NCI-H1930 (cell line): ENCODE measurements at places on chromosomes 3 and 15.

GRCh38 chr3:5231487-5231886 lies 44.0 kb downstream of the EDEM1 start:
- DNase-seq, result no peak

DNA sequence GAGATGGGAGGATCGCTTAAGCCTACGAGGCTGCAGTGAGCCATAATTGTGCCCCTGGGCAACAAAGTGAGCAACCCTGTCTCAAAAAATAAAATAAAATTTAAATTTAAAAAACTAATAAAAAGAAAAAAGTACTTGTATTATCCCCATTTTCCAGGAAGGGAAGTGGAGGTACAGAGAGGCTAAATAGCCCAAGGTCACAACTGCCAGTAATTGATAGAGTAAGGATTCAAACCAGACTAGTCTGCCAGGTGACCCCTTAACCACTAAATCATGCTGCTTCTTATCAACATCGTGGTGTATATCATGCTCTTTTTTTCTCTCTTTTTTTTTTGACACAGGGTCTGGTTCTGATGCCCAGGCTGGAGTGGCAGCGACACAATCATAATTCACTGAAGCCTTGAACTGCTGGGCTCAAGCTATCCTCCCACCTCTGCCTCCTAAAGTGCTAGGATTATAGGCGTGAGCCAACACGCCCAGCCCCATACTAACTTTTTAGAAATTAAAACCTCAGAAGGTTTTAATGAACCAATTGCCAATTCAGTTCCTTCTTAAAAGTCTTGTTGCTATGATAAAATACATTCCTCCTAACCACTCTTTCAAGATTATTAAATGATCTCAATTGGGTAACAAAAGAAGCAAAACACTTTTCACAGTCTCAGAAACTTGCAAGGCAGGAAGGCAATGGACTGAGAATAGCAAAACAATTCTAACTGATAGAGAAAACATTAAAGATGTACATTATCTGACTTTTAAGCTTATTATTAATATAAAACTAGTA lies 30.5 kb downstream of the HERC1 start:
- no peak for DNase-seq

DNA sequence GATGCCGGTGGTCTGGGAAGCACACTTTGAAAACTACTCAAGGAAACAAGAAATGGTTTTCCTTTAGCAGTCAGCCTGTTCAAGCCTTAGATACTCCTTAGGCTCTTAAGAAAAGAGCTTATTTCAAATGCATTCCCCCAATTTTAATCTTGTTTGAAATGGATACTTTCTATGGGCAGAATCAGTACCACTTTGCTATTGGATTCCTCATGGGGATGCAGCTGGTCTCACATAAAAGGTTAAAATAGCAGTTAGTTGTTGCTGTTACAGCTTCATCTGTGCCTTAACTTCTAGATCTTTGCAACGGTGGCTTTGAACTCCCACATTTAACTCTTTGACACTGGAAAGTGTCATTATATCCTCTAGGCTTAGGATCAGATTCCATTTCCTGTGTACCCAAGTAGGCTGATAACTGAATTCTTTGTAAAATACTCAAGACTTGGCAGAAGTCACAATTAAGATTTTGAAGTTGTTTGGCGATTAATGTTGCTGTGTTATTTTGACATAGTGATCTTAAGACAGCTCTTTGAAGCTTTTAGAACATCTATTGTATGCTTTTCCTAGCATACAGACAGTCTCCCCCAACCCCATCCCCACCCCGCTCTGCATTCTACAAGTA lies 2.2 kb downstream of the THBS1 start:
- DNase-seq, result no peak

GRCh38 chr3:14345496-14346150 lies 56.8 kb upstream of the SLC6A6 start:
- DNase-seq, result no peak

GRCh38 chr3:153572165-153572564 lies 410.1 kb downstream of the RAP2B start:
- no peak for DNase-seq

DNA sequence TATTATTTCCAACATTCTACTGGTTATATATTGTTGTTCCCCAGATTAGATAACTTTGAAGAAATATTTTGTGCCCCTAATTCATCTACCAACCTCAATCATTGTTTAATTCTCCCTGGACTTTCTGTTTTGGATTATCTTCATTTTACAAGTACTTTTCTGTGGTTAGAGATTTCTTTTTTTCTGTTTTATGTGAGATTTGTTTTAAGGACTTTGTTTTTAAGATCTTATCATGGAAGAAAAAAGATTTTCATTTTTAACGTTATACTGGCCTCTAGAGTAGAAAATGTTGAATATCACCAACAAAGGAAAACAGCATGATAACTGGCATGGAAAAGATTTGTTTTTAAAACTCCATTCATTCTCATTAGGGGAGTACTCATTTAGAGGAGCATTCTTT lies 210.9 kb upstream of the KCNMB2 start:
- no peak for DNase-seq

GRCh38 chr3:151412989-151413388 lies 28.4 kb upstream of the P2RY12 start:
- DNase-seq, result no peak

DNA sequence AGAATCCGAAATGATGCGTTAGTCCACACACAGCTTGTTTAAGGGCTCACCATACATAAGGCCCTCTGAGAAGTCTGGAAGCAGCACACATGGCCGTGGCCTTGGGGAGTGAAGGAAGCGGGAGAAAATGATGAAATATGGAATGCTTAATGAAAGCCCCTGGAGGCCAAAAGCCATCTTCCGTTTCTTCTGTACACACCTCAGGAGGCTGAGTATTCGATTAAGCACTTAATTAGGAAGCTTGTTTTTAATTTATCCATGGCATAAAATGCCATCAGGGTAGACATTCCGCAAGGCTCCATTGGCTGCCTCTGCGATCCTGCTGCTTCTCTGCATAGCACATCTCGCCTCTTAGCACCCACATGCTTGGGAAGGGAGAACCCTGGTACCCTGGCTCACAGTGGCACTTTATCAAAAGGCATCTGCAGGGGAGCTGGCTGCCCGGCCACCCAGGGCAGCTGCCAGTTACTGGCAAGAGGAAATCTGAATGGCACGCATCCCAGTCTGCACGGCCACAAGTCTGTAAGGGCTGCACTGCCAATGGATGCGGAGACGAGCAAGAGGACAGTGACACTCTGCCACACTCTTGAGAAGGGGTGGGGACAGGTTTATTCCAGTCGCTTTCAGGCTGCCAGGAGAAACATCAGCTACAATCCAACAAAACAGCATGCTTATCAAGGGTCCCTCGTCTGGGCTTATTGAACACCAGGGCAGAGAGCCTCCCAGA lies 356.2 kb downstream of the OCA2 start:
- DNase-seq, result no peak

GRCh38 chr15:33960549-33960935 lies 7.8 kb upstream of the CHRM5 start:
- no peak for DNase-seq

DNA sequence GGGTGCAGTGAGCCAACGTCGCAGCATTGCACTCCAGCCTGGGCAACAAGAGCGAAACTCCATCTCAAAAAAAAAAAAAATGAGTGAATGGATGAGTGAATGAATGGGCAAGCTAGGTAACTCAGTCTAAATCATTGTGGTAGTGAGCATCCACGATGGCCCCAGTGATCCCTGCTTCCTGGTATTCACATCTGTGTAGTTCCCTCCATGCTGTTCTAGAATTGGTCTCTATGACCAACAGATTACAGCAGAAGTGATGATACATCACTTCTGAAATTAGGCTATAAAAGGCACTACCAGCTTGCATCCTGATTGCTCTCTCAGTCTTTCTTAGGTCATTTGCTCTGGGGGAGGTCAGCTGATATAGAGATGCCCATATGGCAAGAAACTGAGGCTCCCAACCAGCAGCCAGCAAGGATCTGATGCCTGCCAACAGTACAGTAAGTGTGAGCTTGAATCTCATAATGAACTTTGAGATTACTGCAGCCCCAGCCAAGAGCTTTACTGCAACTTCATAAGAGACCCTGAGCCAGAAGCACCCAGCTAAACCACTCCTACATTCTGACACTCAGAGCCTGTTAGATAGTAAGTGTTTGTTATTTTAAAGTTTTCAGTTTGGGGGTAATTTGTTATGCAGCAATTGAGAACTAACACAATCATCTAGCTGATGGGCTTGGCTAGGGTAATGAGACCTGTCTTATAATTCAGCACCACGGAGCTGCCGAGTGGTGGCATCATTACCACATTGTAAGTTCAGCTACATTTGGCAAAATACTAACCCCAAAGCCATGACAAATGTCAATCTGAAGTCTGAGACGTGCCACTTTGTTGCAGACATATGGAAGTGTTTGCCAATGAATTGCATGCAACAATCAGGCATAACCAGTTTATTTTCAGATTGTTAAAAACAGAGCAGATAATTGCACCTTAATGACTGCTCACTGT lies 53.0 kb downstream of the KLHL6 start:
- no peak for DNase-seq

DNA sequence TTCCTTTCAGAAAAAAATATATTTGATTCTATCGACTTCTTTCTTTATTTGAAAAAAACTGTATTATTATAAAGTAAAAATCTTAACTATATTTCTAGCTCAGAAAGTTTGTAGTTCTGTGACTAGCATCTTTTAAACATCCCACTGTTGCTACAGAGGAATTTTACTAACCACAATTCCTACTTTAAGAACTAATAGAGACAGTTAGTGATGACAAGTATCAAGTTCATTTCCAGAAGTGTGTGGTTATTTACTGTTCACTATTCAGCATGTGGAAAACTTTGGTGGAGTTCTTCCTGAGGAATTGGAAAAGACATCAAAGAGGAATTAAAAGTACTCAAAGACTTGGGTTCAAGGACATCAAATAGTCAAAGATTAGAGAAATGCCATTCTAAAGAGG lies 524.1 kb upstream of the CBLB start:
- no peak for DNase-seq

GRCh38 chr3:126103121-126104027 lies 19.4 kb upstream of the SLC41A3 start:
- no peak for DNase-seq

GRCh38 chr3:18775501-18775900 lies 350.4 kb upstream of the SATB1 start:
- no peak for DNase-seq
